Foreskin fibroblast (primary cell): ENCODE measurements at places on chromosomes 1 and 21.

GRCh38 chr1:21340230-21340945 lies 50.1 kb upstream of the ECE1 start:
- no peak for DNase-seq

DNA sequence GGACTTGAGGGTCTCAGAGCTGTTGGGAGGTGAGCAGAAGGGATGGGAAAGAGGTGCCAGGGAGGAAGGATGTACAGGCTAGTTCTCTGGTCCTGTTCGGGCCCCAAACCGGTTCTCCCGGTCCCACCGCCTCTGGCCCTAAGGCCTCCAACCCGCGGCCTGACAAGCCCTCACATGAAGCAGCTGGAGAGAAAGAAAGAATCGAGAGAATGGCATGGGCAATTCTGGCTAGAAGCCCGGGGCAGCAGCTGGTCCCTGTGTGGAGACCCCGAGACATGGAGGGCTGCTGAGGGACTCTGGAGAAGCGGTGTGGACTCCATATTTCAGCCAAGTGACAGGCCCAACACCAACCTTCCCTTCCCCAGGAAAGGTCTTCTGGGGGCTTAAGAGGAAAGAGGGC lies 730 bp downstream of the CDC42SE1 start:
- peak; percentile 39 for DNase-seq

DNA sequence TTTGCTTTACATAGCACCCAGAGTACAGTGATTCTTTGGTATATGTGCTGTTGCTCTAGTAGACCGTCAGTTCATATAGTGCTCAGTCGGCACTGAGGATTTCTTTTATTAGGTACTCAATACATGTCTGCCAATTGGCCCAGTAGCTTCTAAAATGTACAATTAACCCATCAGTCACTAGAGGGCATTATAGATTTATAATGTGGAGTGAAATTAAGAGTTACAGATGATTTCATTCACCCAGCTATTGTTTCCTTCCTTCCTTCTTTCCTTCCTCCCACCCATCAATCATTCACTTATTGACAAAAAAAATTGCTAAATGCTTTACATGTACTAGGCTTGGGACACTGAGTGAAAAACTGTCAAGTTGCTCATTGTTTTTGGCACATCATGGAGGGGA lies 263.6 kb upstream of the USP24 start:
- no peak for DNase-seq

DNA sequence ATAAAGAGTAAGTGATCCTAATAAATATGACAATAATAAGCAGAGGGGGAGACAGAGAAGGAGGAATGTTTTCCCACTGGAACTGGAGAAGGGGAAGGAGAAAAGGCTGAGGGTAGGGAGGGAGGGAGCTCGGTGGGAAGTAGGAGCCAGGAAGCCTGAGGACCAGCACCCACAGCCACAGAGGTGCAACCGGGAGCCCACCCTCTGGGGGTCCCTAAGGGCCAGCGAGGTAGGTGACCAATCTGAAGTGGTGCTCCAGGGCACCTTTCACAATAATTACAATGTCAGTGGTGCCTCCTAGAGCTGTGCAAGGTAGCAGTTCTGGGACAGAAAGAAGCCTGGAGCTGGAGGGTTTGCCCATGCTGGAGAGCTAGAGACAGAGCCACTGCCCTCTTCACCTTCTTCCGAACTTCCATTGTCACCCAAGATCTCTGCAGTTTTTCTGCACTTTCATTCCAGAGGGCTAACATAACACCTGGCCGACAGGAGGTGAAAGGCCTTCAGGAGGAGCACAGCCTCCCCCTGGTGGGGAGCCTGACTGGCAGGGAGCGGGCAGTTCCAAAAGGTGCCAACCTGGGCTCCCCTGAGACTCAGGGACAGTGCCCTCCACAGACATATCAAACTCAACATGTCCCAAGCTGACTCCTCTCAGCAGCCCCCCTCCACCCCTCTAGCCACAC lies 4.1 kb upstream of the AHCYL1 start:
- no peak for DNase-seq
